Right lung (tissue), 10 donors: ENCODE measurements at places on chromosomes 1 and 21. TPM values are rescaled to one million over a fixed set of nuclear protein-coding genes. Genes with fewer than 3 reads are reported as not detected.

Gene LCE6A
- not detected for polyA plus RNA-seq

Gene ZCCHC17
- polyA plus RNA-seq: 41.5 TPM

- no peak for DNase-seq
Observed at GRCh38 chr21:46128106-46128932, 27.1 kb downstream of the FTCD start.

GRCh38 chr1:79899914-79900313, 893.4 kb upstream of the ADGRL4 start:
- DNase-seq: no peak

GRCh38 chr21:44658913-44659595, 1.3 kb downstream of the KRTAP12-3 start:
- no peak for DNase-seq

DNA sequence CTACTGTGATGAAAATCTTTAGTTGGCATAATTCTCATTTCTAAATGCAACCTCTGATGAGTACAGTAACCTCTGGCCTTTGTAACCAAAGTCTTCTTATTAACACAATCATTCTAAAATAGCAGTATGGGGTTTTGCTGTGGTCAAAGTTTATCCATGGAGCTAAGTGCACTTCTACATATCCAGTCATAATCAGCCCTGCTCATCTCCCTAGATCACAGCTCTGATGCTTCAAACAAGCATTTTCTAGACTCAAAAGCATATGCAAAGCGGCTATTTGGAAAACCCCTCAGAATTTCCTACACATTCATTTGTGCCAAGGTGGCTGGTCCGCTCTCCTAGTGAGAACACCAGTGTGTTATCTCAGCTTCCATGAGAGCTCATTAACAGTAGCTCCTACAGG, 418.6 kb downstream of the MRPL39 start:
- DNase-seq: no peak
